ENCODE measurements at places on chromosomes 1 and 21.

DNA sequence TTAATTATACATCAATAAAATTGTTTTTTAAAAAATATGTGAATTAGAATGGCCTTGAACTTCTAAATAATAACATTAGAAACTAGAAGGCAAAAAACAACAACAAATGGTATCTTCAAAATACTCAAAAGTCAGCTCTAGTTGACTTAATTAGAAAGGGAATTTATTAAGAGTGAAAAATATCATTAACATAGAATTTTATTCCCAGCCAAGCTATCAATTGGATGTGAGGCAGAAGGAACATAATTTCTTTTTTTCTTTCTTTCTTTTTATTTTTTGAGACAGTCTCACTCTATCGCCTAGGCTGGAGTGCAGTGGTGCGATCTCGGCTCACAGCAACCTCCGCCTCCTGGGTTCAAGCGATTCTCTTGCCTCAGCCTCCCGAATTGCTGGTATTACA is 51.2 kb upstream of the CAPZB start:
- no peak for DNase-seq

GRCh38 chr1:24898909-24899439 is 31.1 kb downstream of the RUNX3 start:
- no peak for DNase-seq

DNA sequence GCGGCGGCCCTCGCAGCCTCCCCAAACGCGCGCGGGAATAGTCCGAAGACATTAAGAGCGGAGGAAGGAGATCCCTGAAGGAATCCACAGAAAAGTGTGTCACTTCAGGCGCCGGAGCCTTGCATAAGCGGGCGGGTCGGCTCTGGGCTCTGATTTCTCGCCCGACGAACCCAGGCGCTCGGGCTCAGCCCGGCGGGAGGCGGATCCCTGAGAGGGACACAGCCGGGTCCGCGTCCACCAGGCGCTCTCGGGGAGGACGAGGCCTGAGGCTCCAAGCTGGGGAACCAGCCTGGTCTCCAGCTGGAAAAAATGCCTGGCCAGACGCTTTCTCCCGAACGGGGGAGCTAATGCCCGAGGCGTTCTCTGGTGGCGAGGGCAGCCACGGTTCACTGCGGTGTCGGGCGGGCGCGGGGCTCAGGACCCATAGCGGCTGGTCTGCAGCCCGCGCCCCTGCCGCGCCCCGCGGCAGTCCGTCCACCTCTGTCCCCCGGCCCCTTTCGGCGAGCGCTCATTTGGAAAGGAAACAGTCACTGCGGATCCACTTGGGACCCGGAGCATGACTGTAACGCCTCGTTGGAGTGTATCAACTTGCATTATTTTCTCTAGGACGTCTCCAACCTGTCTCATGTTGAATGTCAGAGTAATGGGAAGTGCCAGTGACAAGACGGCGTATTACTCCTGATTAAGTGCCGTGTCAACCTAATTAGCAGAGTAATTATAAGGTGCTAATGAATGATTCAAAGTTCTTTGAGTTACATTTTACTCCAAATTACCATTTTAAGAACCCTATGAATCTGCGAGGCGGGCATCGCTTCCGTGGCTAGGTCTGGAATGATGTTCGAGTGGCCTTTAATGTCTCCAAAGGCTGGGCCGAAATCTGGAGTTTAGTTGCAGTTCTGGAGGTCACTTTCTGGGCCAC is 1.6 kb upstream of the BARHL2 start:
- DNase-seq = no peak

DNA sequence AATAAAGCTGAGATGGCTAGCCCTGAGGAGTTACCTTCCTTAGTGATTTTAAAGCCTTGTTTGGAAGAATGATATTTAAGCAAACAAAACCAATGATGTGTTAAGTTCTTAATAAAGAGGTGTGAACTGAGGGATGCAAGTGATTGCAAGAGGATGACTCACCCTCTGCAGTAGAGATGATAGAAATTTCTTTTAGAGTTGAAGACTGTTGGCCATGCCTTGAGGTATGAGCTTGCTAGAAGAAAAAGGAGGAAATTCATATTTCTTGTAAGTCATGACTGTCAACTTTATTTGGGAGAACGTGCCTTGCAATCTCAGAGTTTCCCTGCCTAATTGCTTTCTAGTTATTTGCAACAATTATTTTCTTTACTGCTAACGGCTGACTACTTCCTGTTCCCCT is 94.7 kb downstream of the PLA2G4A start:
- no peak for DNase-seq

GRCh38 chr1:17675744-17676143 is 79.4 kb upstream of the ACTL8 start:
- DNase-seq = no peak

DNA sequence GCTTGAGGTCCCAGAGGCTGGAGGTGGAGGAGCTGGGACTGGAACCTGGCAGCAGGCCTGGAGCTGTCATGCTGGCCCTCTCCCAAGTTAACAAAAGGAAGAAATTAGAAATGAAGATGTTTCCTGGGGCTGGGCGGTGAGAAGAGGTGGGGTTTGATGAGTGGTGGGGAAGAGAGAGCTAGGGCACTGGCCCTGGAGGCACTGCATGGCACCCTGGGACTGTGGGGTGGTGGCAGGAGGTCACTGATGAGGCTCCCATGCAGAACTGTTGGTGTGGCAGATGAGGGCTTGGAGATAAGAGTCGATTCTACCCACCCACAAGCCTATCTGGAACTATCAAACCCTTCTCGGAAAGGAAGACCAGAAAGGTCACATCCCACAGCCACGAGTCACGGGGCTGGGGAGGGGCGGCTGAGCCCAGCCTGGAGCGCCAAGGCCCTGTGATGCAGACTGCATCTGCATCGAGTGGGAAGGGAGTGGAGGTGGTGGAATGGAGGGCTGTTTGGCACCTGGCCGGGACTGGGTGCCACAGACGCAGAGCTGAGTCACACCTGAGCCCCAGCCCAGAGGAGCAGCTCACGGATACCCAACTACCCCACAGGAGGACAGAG is 29.4 kb downstream of the MRPL37 start:
- peak; percentile 20 for DNase-seq

DNA sequence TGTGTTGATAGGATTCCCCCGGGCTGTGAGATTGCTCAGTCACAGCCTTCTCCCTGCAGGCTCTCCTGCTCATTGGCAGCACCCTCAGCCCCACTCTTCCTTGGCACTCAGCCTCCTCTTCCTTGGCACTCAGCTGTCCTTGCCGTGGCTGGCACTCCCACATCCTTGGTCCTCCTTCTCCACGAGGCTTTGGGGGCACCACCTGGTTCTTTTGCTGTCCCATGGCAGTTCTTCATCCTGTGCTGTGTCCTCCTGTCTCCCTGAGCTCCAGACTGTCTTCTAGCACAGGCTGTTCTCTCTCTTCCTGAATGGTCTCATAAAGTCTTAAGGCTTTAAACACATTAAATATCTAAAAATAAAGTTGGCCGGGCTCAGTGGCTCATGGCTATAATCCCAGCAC is 27.0 kb downstream of the PKNOX1 start:
- DNase-seq = no peak

DNA sequence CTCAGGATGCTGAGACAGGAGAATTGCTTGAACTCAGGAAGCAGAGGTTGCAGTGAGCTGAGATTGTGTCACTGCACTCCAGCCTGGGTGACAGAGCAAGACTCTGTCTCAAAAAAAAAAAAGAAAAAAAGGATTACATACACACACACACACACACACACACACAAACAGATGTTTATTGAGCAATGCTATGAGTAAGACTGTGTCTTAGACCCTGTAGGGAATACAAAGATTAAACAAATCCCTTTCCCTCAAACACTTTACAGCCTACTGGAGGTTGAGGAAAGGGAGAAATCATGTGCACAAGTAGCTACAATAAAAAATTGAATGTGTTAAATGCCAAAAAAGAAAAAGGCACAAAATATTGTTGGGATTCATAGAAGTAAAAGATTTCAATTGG is 58.1 kb downstream of the RPAP2 start:
- no peak for DNase-seq

- no peak for DNase-seq
These were observed 30.0 kb downstream of the BATF3 start for GRCh38 chr1:212669600-212669999.

DNA sequence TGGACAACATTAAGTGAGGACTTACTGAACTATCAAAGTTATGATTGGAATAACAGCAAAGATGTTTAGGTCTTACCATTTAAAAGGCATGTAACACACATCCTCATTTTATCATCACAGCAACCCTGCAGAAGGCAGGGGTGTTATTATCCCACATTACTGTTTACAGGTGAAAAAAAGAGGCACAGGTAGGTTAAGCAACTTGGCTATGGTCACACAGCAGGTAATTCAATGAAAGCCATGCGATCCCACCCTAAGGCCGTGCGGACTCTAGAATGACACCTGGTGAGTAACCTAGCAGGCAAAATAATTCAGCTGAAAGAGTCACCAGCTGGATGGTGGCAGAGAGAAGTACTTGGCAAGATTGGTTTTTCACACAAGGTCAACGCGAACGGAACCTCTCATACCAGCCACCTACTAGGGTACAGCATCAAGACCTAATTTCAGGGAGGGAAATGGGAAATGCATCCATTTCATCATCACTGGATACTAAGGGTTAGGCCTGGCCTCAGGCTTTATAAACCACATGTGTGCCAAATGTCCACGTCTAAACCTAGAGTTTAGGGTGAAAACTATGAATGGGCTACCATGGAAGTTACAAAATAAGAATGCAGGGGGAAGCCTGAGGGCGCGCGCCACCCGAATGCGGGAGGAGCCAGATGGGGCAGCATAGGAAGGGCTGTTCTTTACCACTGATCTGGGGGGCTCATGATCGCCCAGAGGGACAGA is 85.3 kb downstream of the SLC66A1 start:
- DNase-seq = no peak

DNA sequence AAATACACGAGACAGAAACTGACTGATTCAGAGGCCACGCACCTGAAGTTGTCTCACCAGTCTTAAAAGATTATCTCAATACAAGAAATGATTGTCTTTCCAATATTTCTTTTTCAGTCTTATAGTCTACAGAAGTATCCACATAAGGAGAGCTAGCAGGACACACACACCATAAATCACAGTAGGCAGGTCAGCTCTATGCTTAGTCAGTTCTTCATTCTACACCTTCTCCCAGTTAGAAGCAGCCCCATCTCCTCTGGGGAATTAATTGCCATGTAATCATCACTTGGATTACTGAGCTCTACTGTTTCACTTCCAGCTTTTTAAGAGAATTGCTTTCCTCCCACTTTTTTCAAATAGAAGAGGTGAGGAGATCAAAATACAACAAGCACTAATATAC is 59.6 kb downstream of the SMYD3 start:
- DNase-seq = no peak

DNA sequence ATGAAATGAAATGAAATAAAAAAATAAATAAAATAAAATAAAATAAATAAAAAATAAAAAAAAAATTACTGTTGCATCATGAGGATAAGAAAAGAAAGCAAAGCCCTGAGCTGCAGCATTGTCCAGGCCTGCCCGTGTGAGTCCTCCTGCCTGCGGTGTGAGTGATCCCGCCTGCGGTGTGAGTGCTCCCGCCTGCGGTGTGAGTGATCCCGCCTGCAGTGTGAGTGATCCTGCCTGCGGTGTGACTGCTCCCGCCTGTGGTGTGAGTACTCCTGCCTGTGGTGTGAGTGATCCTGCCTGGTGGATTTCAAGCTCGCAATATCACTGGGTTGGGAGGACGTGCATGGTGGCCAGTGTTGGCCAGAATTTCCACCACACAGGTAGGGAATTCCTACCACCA is 22.4 kb upstream of the PTTG1IP start:
- no peak for DNase-seq

GRCh38 chr1:92679980-92680379 is 104.9 kb downstream of the EVI5 start:
- no peak for DNase-seq

DNA sequence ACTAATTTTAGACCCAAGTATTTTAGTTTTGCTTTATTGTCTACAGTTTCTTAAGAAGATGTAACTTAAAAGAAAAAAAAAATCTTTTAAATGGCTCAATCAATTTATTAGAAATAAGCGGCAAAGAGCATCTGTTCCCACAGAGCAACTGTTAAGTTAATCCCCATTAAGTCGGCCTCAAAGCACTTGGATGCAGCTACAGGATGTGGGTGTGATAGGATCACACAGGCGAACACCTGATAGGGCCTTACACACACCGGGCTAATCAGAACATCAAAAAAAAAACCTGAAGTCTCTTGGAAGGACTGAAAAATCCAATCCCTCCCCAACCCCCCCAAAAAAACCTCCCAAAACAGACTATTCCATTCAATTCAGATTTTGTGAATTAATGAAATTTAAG is 23.0 kb downstream of the APP start:
- no peak for DNase-seq

DNA sequence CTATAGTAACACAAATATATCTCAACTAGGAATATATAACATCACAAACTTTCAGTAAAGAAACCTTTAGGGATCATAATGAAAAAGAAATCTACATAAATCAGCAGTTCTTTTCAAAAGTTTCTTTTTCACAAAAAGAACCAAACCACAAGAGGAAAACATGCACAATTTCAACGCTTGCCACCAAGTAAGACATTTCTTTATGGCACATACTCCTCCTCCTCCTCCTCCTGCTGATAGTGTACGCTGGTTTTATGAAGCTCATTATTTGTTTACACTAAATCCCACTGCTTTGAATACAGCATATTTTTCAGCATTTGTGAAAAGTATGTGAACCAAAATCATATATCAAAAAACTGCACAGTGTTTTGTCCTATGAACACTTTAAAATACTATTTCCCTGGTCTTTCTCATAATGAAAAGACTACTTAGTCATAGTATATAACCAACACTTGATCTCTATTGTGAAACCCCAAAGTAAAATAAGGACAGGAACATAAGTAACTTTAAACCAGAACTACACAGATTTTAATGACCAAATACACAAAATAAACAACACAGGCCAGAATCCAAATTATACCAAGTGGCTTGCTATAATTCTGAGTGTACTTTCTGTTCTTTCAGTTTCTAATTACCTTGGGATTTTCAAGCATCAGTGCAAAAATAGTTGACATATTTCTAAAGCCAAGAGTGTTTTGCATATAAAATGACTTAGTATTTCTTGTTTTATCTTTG is 184.2 kb downstream of the EIF4G3 start:
- no peak for DNase-seq

DNA sequence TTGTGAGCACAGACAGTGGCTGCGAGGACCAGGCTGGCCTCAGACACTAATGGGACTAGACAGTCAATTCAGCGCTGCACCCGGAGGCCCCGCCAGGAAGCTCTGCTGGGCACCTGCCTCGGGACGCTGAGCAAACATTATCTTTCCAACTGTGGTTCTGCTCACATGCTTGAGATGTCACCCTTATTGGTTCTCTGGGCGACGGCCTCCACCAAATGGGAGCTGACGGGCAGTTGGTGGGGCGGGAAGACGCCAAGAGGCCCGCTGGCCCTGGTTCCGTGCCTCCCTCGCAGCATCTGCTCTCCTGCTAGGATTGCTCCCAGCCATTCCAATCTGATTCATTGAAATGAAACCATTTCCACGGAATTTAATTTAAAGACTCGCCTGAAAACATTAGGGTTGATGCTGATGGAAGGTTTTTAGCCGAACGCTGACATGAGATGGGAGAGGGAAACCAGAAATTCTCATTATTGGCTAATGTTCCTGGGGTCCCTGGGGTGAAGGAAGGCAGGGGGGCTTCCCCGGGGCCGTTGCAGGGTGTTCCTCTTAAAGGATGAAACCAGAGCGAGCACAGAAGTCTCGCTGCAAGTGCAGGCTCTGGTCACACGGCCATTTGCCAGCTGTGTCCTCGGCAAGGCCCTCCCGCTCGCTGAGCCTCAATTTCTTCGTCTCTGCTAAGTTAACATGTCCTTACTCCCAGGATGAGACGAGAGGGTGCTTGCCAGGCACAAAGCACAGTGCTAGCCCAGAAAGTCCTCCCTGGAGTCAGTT is 512.2 kb downstream of the NPHP4 start:
- no peak for DNase-seq

GRCh38 chr1:42552636-42553035 is 89.5 kb downstream of the CCDC30 start:
- no peak for DNase-seq

- DNase-seq = no peak
These were observed at the start of gene ALX3 for GRCh38 chr1:110070671-110071242. Gene ALX3 (minus strand): TSS chr1:110070672. CDS start chr1:110070612, 60 bp downstream.
